ENCODE measurements at places on chromosomes 6 and 20. TPM values are rescaled to one million over a fixed set of nuclear protein-coding genes. Genes with fewer than 3 reads are reported as not detected.

GJA1 gene
- total RNA-seq, result 363 TPM

POLR3F gene
- total RNA-seq, result 13.5 TPM

SCRT2 gene
- total RNA-seq, result not detected

APOBEC2 gene
- not detected for total RNA-seq

FRMD1 gene
- not detected for total RNA-seq

RSPO3 gene
- not detected for total RNA-seq

CST2 gene
- not detected for total RNA-seq

All from lung microvascular endothelial cell (primary cell).